ENCODE measurements at places on chromosomes 2 and 18.

- DNase-seq, result no peak
Observed at GRCh38 chr2:179569831-179570233, 291.6 kb downstream of the ZNF385B start.

DNA sequence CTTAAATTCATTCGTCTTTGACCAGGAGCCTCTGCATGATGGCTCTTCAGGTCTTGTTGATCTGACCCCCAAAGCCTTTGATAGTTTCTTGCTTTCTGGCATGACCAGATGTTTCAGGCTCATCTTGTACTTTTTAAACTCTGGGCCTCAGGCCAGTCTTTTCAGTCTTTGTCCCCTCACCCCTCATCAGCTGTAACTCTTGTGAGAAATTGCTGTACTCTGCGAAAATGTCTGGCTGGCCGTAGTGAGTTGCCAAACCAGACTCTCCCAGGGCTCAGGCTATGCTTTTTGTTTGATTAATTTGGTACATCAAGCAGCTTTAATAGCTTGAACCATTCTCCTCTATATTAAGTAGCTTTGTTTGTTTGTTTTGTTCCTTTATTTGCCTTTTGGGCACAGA, 75.9 kb downstream of the BABAM2 start:
- DNase-seq, result no peak

DNA sequence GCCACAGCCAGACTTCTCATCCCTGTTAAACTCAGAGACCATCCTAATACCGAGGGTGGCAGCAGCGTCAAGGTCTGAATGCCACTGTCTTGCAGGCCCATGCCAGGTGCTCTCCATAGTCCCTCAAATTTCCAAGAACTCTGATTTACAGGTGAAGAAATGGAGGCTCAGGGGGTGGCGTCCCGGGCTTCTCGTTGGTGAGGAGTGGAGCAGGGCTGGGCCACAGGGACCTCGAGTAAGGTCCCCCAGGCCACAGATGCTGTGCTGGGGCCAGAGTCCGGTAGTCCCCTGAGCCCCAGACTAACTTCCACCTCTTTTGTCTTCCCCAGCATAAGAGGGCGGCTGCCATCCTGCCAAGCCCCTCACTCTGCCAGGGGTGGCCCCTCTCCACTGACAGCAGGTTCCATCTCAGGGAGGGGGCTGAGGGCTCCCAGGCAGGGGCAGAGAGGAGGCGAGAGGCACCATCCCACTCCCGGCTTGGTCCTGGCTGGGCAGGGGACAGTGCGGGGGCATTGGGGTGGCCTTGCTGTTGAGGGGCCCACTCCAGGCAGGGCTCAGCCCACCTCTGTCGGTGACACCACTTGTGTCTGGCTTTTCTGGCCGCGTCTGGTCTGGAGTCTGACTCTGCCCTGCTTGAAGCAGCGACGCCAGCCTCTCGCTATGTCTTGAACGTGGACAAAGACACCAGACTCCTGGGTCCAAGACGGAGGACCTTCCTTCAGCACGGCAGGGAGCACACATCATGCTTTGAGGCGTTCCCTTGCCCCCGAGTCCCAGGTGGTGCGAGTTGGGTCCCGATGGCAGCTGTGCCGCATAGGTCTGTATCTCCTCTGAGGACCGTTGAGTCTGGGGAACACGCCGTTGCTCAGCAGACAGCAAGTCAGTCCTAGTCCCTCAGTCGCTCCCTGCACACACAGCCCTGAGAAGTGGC, 15.9 kb upstream of the KLHL30 start:
- DNase-seq, result no peak

GRCh38 chr2:18514526-18515461, 45.7 kb downstream of the RDH14 start:
- DNase-seq, result no peak

DNA sequence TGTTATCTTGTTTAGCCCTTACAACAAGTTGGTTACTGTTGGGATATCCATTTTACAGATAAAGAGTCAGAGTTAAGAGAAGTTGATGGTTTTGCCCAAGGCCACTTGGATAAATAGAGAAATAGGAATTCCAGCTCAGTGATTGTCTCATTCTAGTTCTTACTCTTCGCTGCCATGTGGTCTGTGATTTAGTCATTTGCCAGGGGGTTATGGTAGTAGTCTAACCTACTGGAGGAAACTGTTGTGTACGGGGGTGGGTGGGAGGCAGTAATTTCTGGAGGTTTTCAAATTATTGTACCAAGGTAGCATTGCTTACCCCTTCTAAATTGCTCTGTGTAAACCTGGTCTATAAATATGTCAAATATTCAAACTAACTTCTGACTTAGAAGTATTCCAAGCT, 110.4 kb downstream of the MAP2 start:
- DNase-seq, result no peak

DNA sequence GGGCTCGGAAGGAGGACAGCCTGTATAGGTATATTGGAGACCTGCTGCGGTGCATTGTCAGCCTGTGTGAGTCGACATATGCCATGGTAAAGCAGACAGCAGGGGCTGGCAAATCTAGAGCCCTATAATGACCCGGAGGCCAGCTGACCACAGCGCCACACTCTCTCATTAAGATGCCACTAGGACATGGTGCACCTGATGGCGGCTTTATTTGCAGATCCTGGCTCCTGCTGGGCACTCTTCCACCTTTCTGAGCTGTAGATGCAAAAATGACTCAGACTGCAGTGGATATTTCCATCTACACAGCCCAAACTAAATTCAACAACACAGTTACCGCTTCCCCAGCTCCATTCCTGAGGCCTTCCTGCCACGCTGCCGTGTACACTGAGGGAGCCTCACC, 389.9 kb downstream of the TNS1 start:
- no peak for DNase-seq

GRCh38 chr18:76126327-76126726, 368.7 kb downstream of the ZNF516 start:
- no peak for DNase-seq

- DNase-seq, result no peak
Observed at GRCh38 chr18:78228974-78229373, 750.6 kb upstream of the SALL3 start.

GRCh38 chr2:190679813-190680591, 31.1 kb downstream of the NAB1 start:
- no peak for DNase-seq

DNA sequence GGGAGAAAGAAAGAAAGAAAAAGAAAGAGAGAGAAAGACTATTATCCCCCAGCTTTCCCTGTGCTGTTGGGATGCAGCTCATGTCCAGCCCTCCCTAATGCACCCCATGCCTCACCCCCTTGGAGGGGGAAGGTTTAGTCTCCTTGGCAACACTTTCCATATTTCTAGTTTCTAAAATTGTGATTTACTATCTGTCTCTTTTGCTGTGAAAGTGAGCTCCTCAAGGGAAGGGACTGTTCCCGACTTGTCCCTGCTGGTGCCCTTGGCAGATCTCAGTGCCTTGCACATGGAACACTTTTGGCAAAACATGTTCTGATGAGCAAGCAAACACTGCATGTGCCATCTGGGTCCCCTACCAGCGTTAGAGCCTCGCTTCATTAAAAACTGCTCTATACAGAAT, 11.7 kb upstream of the NAPG start:
- DNase-seq, result no peak

DNA sequence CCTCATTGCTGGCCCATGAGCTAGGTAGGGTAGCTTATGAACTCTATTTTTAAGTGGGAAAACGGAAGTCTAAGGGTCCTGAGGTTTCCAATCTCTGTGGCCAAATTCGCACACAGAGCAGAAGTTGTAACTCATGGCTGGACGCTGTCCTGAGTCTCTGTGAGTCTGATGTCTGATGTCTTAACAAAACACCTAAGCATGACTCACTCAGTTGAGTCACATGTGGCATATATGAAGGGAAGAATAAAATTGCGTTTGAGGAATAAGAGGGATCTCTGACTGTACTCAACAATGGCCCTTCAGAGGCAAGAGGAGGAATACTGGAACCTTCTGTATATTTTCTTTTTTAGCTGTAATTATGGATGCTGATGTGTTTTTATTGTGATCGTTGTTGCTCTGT, 569.7 kb downstream of the RIT2 start:
- DNase-seq, result no peak

All from NCI-H1436 treated with DMSO at 0.1 percent for 48 hours (cell line).